ENCODE measurements at places on chromosomes 5 and 9.

- no peak for DNase-seq
These were observed 4.5 kb upstream of the GRHPR start for GRCh38 chr9:37417857-37418618.

GRCh38 chr9:133830310-133830709 lies 92.2 kb upstream of the SARDH start:
- no peak for DNase-seq

DNA sequence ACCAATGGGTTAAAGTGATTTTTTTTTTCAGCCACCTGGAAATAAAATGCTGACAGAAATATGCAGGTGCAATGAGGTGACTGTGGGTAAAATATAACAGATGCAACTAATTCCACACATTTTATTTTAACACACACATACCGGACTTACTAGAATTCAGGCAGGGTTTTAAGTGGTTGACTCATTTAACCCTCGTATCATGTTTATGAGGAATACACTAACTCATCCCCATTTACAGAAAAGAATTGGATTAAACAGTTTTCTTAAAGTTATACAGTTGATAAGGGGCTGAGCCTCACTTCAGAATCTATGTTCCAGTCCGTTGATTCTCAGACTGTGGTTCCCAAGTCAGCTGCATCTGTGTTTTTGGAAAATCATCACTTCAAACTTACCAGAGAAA lies 207.5 kb downstream of the CHSY3 start:
- DNase-seq: no peak

DNA sequence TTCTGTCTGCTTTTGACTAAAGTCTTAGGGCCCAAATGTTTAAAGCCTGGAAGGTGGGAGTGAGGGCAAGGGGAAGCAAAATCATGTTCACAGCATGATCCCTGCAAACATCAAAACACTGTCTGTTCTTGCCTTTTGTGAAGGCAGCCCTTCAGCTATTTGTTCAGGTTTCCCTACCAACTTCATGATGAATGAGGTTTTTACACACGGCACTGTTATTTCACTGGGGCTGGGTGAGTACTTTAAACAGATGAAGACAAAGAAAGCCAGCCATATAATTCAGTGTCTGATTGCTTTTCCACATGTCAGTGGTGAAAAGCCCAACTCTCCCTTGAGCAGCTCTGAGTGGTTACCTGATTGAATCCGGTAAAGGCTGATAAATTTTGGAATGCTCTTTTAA lies 224.7 kb upstream of the GRAMD2B start:
- no peak for DNase-seq

DNA sequence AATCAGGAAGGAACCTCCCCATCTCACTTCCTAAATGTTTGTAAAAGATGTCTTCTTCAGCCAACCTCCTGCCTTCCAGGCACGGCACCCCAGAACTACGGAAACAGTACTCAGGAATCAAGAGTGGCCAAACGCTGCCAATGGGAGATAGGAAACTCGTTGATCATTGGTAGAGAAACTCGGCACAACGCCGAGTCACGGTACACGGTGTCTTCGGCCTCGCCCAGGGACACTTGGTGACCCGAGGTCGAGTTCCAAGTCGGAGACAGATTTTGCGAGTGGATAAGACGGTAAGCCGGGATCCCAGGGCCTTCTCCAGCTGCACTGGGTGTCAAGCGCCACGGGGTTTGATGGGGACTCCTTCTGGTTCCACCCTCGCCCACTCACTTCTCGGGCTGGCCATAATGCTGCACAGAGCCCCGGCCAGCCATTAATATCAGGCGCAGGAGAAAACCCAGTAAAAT lies 343 bp downstream of the KIAA0825 start:
- DNase-seq: no peak

GRCh38 chr5:136023958-136024541 lies 4.7 kb upstream of the TGFBI start:
- no peak for DNase-seq

- DNase-seq: no peak
These were observed 176.1 kb downstream of the PCSK1 start for GRCh38 chr5:96256795-96257470.

- no peak for DNase-seq
These were observed 61.3 kb upstream of the XPA start for GRCh38 chr9:97758334-97758916.

GRCh38 chr5:111144352-111144930 lies 52.3 kb downstream of the WDR36 start:
- no peak for DNase-seq

DNA sequence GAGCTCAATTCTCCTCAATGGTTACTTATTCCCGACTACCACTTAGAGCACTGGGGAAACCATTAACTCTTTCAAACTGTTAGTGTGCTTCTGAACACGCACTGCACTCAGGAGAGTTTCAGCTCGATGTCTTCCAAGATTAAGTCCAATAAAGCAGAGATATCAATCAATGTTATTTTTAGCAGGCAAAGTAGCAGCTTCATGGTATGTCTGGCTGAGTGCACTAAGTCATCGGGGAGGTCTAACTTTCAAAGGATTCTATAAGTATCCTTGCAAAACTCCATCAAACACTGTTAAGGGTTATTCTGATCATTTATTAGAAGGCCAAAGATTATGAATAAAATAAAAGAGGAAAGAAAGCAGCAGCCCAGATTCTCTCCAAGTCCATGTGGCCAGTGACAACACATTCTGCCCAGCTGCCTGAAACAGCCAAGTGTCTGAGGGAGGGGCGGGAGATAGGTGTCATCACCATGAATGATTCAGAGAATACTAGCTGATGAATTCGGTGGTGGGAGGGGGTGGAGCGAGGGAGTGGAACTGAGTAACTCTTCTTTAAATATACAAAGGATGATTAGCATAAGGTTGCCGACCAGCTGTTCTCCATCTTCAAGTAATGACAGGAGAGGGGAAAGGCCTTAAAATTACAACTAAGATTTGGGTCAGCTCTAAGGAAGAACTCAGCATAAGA lies 21.3 kb downstream of the NREP start:
- DNase-seq: no peak

- DNase-seq: no peak
These were observed 181.6 kb upstream of the FST start for GRCh38 chr5:53298841-53299240.

DNA sequence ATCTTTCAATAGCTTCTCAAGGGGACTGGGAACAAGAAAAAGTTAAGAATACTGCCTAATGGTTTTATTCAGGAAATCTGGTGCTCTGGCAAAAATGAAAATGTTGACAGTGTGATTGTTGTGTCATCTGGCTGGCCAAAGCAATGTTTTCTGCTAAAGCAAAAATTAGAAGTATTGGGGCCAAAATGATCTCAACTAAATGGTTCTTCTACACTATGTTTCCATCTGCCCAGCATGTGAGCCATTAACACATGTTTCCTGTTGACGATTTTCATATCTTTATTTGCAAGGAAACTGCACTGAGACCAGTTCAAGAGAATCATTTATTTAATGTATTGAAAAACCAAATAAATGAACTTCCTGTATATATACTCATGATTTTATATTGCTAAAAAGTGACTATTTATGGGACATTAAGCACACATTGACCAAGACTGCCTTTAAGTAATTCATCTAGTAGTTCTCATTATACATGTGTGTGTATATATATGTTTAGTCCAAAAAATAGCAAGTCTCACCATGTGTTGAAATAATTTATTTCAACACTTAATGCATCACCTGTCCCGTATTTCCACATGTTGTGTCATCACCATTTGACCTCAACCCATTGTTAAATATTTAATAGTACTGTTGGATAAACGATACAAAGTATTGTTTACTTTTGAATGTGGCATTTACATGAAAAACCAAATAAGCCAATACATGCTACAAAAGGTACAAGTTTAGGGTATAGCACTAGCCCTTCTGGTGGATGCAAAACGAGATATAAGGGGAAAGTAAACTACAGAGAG lies 7.5 kb upstream of the FST start:
- no peak for DNase-seq

- DNase-seq: no peak
These were observed 29.8 kb downstream of the OLFM1 start for GRCh38 chr9:135117281-135117680.

DNA sequence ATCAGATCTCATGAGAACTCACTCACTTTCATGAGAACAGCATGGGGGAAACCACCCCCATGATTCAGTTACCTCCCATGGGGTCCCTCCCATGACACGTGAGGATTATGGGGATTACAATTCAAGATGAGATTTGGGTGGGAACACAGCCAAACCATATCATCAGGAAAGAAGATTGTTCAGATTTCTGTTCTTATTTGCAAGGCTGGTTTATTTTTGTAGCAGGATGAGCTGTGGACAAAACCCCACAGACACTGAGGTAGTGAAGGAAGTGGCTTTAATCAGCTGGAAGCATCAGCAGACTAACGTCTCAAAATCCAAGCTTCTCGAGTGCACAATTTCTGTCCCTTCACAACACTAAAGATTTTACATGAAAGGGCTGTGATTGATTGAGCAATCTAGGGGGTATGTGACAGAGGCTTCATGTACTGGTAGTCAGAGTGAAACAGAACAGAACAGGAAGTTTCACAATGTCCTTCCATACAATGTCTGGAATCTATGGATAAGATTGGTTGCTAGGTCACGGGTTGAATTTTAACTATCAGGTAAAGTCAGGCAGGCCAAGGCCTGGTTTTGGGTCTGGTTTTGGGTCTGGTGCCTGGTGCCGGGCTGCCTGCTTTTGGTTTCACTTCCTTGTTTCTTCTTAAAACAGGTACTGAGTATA lies 91.3 kb upstream of the ZNF366 start:
- DNase-seq: no peak

- DNase-seq: no peak
These were observed 481.3 kb downstream of the GADD45G start for GRCh38 chr9:90086101-90086511.

DNA sequence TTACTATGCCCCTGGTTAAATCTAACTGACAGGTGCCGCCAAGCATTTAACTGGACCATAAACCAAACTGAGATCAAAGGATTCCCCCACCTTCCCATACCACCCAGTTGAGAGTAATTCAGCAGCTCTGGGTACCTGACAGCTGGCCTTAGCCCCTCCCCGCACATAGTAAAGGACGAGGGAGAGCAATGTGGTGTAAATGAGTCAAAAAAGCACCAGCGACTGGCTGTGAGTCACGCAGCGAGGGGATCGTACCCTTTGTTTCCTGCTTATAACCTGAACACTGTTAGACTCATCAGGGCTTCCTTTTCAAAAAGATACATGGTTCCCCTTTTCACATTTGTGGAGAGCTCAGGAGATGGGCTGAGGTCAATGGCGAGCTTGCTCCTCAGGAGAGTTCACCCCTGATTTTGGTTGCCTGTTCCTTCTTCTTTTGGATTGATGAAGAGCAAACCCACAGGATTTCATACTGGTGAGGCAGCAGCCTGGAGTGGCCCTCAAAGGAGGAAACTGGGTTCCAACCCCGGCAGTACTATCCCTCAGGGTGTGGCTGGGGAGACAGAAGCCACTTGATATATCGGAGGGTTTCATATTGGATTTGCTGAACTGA lies 71.5 kb downstream of the ANKRD33B start:
- DNase-seq: no peak

DNA sequence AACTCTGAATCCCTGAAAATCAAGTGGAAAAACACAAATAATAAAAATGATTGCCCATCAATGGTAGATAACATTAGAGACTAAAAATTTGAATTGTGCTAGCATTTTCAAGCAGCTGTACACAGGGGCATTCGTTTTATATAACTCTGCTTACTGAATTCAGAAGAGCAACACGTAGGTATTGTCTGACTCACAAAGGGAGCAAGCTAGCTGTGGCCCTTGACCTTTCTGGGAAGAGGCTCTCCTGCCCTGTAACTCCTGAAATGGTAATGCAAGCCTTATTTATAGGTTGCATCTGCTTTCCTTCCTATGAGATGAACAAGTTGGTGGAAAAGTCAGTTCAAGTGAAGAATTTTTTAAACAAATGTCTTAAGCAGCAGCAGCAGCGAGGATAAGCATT lies 218.7 kb upstream of the EFNA5 start:
- no peak for DNase-seq

- no peak for DNase-seq
These were observed 24.1 kb downstream of the RANBP3L start for GRCh38 chr5:36277521-36278176.

GRCh38 chr9:126211441-126212074 lies 115.1 kb upstream of the MVB12B start:
- DNase-seq: no peak

DNA sequence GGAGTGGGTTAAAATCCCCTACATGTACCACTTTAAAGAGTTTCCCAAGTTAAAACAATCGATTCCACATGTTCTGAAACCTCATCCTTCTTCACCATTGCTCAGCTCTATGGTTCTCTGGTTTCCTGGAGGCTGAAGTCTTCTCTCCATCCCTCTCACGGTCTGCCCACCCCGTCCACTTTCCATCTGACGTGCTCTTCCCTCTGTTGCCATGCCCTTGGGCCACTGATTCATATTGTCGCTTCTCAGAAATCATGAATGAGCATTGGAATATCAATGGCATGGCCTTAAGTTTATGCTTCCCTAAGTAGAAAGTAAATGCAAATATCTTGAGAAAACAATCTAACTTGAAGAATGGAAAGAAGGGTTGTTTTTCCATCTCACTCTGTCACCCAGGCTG lies 30.9 kb downstream of the GDNF start:
- DNase-seq: no peak

DNA sequence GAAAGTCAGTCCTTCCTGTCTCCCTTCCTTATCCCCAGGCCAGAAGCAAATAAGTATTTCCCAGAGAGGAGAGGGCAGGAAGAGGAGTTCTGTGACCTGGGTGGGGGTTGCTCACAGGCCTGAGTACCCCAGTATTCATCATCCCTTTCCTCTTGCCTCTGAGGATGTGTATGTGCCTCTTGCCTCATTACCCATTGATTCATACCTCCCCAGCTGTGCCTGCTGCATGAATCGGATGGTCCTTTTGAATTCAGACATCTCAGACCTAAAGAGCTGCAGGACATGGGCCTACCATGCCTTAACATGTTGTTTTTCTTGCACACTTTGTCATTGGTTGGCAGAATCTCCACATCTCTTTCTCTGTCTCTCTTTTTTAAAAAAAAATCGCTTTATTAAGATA lies 112.8 kb upstream of the SHB start:
- DNase-seq: no peak

- DNase-seq: no peak
These were observed 12.7 kb downstream of the STK10 start for GRCh38 chr5:172175263-172175719.

DNA sequence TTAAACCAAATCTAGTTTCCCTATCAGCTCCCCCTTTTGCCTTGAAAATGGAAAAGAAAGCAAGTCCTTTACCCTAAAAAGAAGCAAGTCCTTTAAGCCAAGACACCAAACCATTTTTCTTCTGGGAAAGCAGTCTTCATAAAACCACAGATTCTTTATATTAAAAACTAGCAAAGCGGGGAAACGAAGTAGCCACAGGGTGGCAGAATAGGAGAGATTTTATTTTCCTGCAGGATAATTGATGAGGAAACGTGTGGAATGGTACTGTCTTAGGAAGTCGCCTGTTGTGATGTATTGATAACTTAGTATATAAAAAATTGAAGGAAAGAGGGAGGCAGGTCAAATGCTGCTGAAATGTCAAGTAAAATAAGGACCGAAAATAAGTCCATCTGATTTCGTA lies 41.1 kb downstream of the ZNF883 start:
- no peak for DNase-seq

- no peak for DNase-seq
These were observed 119.5 kb upstream of the PLCXD3 start for GRCh38 chr5:41629897-41630296.

Data from NCI-H510A (cell line).